AML-193 (cell line): ENCODE measurements at places on chromosomes 2 and 18.

- DNase-seq = no peak
These were observed 26.0 kb downstream of the SNORC start for GRCh38 chr2:232896111-232896510.

DNA sequence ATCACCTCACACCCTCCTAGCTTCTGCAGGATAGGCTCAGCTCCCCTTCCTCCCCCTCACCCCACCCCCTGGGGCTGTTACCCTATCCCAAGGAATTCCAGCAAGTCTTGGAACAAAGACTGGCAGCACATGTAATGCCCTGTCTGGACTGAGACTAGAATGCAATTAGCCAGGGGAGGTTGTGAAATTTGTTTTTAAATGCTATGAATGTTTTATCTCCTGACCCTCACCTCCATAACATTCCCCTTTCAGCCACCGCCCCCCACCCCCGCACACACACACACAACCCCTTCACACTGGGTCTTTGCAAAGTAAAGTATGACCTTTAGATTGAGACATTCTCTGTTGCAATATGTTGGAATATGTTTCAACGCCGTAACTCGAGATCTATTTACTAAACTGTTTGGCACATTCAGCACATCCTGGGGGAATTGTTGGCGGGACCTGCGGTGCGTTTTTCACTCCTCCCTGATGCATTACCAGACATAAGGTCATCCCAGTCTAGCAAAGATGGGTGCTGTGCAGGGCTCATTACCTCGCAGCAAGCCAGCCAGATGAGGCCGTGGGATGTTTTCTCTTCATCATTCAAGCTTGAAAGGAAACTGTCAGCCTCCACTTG, 290.7 kb upstream of the SLC14A2 start:
- no peak for DNase-seq

DNA sequence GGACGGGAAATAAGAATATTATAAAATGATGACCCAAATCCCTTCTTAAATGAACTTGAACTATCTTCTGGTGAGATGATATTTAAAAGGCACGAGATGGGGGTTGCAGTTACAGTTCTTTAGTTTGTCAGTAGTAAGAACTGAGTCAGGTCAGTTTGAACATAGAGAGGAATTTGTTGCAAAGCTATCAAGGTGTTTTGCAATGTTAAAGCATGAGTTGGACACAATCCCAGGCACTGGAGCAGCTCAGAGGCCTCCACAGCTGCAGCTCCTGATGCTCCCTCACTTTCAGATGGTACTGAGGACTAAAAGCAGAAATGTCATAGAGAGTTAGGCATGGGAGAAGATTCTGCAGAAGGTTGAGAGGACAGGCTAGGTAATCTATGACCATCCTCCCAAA, 236.0 kb downstream of the BCL2 start:
- peak; percentile 5 for DNase-seq

GRCh38 chr18:1585881-1586488, 681.3 kb downstream of the ADCYAP1 start:
- peak; percentile 59 for DNase-seq

- DNase-seq = no peak
These were observed 265.9 kb downstream of the NUP35 start for GRCh38 chr2:183390109-183390508.

GRCh38 chr18:23071285-23071684, 64.0 kb upstream of the CABLES1 start:
- DNase-seq = peak; percentile 90

DNA sequence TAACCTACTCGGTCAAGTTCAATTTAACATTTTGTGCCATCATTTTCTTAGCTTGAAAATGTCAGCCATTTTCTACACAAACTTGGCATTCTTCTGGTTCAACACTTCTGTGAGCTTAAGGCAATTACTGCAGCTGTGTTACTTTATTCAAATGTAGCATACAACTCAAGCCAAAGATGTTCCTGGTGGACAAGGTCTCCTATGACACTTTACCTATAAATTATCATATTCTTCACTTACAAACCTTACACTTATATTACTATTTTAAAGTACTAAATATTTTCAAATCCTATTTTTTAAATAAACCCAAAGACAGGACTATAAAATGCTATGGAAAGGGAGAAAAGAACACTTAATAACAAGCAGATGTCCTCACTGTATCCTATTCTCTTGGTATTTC, 1045.3 kb downstream of the TSN start:
- DNase-seq = no peak

DNA sequence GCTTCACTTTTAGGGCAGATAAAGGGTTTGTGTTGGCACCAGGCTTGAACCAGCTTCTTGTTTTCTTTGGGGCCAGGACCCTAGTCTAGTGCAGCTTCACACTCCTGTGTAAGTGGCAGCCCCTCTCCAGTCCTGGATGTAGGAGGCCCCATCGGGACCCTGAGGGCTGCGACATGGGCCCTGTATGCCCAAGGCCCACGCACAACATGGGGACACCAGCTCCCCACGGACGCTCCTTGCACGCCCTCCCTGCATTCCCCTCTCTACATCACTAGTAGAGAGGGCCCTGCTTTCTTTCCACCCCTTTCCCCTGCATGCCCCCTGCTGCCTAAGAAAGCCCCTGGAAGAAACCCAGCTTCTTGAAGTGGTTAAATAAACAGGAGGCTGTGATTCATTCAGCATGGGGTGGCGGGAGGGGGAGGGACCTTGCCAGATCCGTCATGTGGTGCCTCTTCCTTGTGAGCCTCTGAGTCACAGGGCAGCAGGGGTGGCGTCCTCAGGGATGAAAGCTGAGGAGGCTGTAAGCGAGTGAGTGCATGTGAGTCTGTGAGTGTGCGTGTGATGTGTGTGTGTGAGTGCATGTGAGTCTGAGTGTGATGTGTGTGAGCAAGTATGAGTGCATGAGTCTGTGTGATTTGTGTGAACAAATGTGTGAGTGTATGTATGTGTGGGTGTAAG, 42.5 kb downstream of the COPS8 start:
- no peak for DNase-seq

DNA sequence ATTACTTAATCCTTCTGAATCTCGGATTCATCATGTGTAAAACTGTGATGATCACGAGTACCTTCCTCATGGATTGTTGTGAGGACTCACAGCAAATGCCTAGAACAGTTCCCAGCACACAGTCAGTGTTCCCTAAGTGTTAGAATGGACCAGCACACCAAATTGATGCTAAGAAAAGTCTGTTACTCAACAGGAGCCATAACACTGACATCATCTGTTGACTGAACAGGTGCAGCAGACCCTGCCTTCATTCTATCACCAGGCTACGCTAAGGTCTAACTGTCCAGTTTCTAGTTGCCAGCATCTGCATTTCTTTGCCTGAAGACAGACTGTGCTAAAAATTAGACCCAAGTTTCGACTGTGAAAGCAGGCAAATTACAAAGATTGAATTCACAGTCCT, 18.6 kb downstream of the DTNB start:
- DNase-seq = no peak

DNA sequence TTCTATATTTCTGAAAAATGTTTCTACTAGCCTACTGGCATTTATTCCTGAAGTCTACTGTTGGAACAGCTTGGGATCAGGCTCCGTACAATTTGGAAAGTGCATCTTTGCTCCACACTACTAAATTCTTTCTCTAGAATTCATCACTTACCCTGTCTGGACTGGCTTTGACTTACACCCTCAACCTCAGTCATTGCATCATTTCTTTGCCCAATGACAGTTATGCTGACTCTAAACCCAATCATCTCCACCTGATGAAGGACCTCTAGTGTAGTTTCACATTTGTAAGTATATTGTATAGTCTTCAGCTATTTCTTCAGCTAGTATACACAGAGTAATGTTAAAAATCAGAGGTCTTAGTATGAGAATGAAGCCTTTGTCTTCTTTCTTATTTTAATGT, 359.6 kb upstream of the MC4R start:
- DNase-seq = no peak

DNA sequence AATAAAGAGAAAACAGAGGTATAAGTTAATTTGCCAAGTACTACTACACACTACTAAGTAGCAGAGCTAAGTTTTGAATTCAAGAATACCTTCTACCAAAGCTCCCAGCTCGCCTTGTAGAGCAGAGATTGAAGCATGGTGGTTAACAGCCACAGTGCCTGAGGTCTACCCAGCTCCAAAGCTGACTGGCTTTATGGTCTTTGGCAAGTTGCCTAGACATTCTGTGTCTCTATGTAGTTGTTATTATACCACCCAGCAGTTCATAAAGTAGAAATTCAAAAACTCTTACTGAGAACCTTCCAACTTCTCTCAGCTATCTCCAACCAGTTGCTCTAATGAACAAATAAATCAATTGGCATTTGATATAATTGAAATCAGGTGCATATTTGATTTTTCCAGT, 87.8 kb downstream of the PDE11A start:
- no peak for DNase-seq

- no peak for DNase-seq
These were observed 155.3 kb downstream of the ANTXR1 start for GRCh38 chr2:69168144-69168813.

DNA sequence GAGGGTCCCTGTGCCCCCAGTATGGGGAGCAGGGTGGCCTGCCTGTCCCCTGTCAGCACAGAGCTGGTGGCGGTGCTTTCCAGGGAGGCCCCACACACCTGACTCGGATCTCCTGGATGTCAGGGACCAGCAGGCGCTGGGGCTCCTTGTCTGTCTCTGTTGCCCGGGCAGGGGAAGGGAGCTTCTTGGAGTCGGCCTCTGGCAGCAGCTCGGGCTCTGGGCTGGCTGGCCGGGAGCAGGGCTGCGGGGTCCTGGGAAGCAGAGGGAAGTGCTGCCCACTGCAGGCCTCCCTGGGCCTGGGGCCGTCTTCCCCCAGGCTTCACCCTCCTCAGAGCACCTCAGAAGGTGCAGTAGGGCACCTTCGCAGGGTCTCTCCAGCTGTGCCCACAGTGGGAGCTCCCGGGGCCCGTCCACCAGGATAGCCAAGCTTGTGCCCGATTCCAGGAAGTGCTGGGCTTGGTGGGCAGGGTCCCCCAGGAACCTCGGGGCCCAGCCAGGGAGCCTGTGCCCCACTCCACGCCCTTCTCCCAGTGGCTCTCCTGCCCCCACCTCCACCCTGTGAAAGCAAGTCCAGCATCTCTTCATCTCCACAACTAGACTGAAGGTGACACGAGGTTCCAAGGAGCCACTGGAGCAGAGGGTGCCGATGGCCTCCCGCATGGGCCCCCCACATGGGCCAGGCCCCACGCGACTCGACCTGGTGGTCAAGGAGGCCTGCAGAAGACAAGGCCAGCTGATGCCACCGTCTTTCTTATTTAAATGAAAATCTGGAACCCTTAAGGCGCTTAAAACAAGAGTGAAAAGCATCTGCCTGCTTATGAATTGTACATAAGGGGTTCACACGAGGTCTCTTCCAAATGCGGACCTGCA, 28.2 kb downstream of the AQP12A start:
- DNase-seq = no peak

- DNase-seq = no peak
These were observed 237.3 kb downstream of the CALCRL start for GRCh38 chr2:187210726-187211125.

DNA sequence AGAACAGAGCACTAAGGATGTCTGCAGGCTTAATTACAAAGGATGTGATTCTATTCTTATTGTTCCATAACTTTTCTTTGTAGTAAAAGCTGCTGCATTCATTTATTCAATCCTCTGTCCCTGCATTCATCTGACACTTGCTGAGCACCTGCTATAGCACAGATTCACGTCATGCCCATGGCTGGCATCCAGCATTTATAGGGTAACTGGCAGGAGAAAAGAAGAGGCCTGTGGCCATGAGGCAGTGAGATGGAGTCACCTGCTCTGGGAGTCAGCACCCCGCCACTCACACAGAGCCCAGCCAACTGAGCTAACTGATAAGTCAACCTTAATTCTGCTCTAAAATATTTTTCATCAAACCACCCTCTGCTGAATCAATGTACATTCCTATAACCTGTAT, 18.3 kb upstream of the CDC42EP3 start:
- DNase-seq = no peak

DNA sequence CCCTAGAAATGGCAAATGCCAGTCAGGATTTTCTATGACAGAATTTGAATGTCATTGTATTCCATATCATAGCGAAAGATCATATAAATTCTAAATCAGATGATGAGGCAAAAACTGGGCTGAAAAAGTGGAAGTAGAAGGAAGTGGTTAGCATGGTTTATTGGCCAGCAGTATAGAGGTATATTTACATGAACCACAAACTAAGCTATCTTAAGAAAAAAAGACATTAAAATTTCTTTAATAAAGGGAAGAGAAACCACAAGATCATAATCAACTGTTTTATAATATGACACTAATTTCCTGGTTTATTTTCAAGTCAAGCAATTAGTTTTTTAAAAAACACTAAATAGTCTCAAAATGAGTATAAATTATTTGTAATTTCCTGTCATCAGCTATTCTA, 123.2 kb upstream of the LRP1B start:
- DNase-seq = no peak

- no peak for DNase-seq
These were observed 571.2 kb upstream of the ZEB2 start for GRCh38 chr2:145090841-145091761.

- DNase-seq = no peak
These were observed 78.6 kb downstream of the SATB2 start for GRCh38 chr2:199378948-199379650.

DNA sequence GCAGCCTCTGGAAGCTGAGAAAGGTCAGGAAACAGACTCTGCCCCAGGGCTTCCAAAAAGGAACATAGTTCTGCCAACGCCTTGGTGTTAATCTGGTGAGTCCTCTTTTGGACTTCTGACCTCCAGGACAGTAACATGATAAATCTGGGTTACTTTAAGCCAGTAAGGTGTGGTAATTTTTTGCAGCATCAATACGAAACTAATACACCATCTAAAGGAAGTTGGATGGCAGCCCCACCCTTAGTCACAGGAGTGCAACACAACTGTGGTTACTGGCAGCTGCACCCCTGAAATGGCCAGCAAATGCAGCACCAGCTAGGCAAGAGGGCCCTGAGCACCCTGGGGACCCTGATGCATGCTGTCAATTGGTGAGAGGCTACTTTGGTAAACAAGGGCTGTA, 25.8 kb downstream of the CREG2 start:
- DNase-seq = no peak

GRCh38 chr2:167292430-167293171, 404.3 kb downstream of the XIRP2 start:
- peak; percentile 79 for DNase-seq
